Ecto neural progenitor cell (in vitro differentiated cells): ENCODE measurements at places on chromosomes 1 and 21.

DNA sequence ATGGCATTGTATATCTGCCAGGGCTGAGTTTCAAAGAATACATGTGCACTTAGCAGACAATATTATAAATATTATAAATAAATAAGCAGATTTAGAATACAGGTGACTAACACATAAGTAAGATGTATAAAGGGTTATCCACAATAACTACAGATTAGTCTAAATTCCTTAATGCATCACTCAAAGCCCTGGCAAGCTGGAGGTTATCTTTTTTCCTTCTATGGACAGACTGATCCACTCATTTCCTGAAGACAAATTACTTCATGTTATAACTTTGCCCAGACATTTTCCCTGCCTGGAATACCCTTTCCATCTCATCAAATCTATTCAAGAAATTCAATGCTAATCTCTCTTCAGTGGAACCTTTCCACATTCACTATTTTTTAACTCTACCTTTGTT is 38.8 kb downstream of the LUZP1 start:
- DNase-seq = no peak

DNA sequence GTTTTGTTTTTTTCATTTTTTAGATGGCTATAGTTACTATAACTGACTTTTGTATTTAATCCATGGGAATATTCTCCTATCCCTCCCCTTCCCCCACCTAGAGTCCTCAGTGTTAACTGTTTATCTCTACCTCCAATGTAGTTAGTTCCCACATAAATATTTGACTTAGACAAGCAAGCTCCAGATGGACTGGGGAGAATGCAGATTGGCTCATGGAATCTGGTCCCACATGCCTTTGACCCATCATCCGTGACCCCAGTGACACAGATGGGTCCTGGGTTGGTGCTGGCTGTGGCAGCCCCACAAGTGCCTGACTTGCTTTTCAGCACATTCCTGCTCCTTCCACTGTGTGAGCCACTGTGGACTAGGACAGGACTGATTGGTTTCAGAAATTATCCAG is 41.8 kb downstream of the ATP2B4 start:
- DNase-seq = no peak

DNA sequence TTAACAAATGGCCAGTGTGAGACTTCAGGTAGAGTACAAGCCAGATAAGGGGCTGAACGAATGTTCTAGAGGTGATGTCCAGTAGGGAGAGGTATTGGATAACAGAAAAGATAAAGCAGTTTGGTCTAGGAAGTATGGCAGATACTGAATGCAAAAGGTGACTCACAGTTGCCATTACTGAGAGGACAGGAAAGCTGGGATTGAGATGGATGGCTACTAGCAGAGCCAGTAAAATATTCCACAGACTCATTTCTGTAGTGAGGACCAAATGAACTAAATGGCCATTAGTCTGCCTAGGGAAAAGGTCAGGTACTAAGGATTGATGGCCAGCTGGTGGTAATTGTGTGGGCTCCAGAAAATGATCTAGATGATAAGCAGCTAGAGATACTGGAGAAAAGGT is 11.5 kb downstream of the MACO1 start:
- DNase-seq = no peak

DNA sequence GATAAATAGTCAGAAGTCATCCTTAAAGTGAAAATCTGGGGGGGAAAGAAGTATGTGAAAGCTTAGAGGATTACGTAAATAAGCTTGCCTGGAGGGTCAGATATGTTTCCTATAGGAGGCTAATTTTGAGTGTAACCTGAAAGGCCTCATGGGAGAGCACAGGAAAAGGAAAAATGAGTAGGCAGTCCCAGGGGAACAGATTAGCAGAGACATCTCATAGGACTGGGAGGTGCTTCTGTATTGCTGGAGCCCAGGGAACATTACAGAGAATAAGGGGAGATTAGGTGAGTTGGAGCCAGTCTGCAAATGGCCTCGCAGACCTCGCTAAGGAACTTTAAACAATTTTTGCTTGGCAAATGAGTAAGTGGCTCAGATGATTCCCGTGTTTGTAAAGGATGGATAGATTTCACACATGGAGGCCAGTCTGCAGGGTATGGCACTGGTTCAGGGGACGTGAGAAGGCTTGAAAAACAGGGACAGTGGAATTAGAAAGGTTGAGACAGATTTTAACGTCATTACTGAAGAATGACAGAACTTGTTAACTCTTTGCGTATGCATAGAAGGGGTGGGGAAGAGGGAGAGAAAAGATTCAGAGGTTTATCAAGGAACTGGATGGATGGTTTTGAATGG is 149.1 kb downstream of the GREM2 start:
- no peak for DNase-seq

DNA sequence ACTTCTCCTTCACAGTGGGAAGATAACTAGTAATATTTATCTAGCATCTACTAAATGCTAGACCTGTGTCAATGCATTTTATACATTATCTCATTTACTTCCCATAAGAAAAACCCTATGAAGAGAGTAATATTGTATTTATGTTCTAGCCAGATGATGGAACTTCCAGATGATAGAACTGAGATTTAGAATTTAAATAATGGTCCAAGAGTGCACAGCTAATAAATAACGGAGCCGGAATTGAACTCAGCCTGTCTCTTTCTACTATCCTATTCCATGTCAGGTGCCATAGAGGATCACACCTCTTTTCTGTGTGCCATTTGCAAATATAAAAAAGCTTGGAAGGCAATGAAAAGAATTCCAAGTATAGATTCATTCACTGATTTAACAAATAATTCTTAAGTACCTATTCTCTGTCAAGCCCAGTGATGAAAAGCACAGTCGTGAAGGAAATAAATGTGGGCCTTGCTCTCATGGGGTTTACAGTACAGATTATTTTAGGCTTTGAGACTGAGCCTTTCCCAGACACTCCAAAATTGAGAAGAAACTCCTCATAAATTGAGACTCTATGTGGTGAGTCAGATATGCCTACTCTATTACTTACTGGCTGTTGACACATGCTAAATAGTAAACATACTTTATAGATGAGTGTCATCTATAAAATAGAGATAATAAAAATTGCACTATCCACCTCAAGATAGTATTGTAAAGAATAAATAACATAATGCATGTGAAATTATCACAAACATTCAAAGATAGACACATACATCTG is 378.0 kb upstream of the PRMT6 start:
- DNase-seq = no peak

GRCh38 chr1:64511044-64511443 is 41.1 kb downstream of the CACHD1 start:
- no peak for DNase-seq

GRCh38 chr1:103945774-103946173 is 196.1 kb downstream of the AMY1C start:
- no peak for DNase-seq

DNA sequence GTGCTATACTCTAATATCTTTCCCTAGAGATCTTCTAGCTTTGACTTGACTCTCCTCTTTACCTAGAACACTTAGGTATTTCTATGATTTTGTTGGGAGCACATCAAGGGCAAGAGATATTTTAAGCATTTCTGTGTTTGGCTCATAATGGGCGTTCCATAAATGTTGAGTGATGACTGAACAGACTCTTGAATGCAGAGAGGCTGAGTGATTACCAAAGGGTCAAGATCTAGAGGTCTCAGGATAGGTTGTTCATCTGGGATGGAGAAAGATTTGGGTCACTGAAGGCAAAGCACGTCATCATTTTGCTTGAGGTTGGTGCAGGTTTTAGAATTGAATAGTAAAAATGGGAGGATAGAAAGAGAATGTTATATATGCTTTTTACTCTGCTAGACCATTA is 705.4 kb upstream of the B3GALT2 start:
- DNase-seq = no peak

- DNase-seq = no peak
Measured at GRCh38 chr21:16792101-16792500, 720.7 kb upstream of the CXADR start.

GRCh38 chr1:171563675-171564074 is 58.4 kb upstream of the MYOCOS start:
- no peak for DNase-seq

- peak; percentile 38 for DNase-seq
Measured at GRCh38 chr21:45253633-45254459, 33.8 kb downstream of the POFUT2 start.

- no peak for DNase-seq
Measured at GRCh38 chr1:183087001-183087400, 63.8 kb downstream of the LAMC1 start.

DNA sequence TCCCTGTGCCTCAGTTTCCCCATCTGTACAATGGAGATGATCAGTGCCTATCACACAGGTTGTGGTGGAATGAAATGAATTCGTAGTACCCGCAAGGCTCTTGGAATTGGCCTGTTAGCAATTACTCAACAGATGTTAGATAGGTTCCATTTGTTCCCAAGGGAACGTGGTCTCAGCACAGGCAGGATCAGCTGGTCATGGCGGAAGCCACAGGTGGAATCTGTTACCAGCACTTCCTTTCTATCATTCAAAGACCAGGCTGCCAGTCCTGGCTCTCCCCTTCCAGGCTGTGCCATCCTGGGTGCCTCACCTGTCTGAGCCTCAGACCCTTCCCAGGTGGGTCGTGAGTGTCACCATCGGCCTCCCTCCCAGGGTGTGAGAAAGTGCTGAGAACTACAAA is 61.5 kb downstream of the FBXO2 start:
- no peak for DNase-seq

- DNase-seq = peak; percentile 68
Measured at GRCh38 chr1:202656057-202656456, 54.2 kb downstream of the SYT2 start.

GRCh38 chr1:245378311-245378722 is 223.5 kb downstream of the KIF26B start:
- DNase-seq = no peak

- DNase-seq = no peak
Measured at GRCh38 chr1:216721863-216722262, 1.4 kb downstream of the ESRRG start.
